GM10248 (cell line): ENCODE measurements at places on chromosomes 4 and X.

GRCh38 chr4:25030277-25031076 lies at the start of gene LGI2:
LGI2 (minus strand) TSS chr4:25030946; CDS start chr4:25030693, 253 bp downstream.
- peak; percentile 24 for DNase-seq

- no peak for DNase-seq
Observed at GRCh38 chr4:9704551-9705332, 76.7 kb upstream of the DRD5 start.

DNA sequence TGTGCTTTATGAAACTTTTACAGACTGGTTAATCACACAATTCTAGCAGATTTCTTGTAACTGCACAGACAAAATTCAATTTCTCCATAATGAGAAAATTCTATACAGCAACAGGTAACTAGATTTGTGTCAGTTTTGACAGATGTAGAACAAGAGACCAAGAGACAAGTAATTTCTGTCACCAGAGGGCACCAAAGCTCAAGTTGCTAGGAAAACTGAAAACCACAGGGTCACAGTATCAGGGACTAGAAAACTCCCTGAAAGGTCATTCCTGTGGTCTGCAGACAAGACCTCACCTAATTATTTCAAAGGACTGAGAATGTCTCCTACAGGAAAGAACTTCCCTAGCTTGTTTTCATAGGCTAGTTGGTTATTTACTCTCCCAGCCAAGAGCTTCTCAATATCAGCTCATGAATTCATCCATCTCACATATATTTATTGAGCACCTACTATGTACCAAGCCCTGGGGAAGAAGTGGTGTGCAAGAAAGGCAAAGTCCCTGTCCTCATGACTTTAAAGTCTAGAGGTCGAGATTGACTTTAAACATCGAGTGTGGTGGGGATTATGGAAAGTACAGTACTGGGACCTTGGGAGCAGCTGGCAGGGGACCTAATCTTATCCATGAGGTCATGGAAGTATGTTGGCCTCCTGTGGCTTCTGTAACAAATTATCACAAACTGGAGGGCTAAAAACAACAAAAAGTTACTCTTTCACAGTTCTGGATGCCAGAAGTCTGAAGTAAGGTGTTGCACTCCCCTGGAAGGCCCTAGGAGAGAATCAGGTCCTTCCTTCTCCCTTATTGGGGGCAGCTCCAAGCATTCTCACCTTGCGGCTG lies 47.8 kb upstream of the SETD7 start:
- DNase-seq, result peak; percentile 45

DNA sequence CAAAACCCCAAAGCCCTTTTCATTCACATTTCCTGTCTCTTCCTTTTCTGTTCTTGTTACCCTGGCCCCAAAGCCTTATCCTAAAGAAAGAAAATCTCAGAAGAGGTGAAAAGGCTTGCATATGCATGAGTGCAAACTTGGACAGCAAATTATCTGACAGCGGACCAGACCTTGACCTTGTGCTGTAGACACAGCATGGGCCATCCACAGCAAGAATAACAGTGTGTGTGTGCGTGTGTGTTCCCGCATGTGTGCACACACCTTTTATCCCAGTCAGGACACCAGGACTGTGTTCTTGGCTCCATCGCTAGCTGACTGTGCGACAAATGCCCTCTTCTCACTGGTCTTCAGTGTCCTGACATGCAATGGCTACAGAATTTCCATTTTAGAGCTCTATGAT lies 35.3 kb downstream of the ZBTB49 start:
- no peak for DNase-seq

GRCh38 chrX:22357621-22358020 lies 84.9 kb downstream of the CBLL2 start:
- DNase-seq, result no peak

DNA sequence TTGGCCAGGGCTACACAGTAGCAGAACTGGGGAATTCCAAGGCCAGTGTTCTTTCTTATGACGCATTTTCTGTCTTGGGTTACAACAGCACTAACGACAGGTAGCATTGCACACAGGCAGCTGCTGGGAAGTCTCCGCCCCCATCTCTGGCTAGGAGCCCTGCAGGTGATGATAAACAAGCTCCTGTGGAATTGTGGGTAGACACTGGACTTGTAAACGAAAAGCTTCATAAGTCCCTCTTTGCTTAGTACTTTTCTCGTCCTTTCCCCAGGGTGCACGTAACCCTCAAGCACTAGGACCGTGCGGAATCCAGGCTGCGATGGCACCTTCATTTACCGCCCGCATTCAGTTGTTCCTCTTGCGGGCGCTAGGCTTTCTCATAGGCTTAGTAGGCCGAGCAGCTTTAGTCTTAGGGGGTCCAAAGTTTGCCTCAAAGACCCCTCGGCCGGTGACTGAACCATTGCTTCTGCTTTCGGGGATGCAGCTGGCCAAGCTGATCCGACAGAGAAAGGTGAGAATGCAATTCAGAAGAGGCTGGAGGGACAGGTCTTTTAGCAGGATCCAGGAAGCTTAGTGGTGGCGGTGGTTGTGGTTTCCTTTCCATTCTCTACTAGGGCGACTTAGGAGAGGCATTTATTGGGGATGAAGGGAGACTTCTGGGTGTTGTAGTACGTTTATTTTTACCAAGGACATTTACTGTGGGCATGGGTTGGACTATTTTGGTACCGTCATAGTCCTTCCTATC lies at the start of gene FAAH2:
FAAH2 (plus strand) TSS at position 200 of the 745 bp plus-strand sequence; CDS start at position 320, 120 bp downstream.
- DNase-seq, result peak; percentile 24

DNA sequence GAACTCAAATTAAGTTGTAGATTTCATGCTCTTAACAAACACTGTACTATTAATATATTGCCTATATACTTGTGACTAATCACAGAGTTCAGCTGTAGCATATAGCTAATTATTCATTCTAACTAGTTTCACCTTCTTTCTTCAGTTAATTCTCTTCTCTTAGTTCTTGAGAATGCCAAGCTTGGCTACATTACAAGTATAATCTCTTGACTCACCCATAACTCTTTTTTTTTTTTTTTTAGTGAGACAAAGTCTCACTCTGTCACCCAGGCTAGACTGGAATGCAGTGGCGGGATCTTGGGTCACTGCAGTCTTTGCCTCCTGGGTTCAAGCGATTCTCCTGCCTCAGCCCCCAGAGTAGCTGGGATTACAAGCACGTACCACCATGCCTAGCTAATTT lies 5.4 kb downstream of the KLHL5 start:
- DNase-seq, result no peak

DNA sequence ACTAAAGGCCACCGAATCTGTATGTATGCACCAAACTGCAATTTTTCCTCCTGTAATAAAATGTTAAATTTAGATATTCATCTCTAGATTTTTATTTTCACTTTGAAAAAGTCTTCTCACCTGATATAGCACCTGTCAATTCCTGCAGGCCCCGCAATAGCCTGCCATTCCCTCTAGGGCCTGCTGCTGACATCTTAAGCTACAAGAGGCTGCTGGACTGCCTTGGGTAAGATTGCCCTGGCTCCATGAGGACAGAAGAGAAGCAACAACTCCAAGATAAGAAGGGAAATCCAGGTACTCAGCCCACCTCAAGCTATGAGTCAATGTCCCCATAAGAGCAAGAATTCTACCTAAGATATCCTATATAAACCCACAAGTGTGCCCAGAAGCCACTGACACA lies 230.2 kb upstream of the AGTR2 start:
- DNase-seq, result no peak

- DNase-seq, result no peak
Observed at GRCh38 chr4:113057891-113058290, 8.4 kb downstream of the ANK2 start.

GRCh38 chr4:87864321-87864720 lies 31.6 kb downstream of the MEPE start:
- DNase-seq, result no peak

DNA sequence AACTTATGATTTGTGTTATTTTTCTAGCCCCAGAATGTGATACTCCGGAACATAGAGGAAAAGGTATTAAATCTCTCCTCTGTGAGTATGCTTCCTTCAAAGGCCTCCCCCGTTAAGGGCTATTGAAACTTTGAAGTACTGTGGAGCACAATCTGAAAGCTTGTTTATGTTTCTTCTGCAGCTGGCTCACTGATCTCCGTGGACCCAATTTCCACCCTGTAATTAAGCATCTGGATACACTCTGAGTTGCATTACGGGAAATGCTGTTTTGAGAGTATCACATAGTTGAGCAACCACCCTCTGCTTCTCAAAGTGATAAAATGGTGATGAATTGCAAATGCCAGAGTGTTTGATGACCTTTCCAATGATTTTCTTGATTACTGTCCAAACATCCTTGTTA lies 296.8 kb upstream of the PABPC5 start:
- DNase-seq, result no peak

DNA sequence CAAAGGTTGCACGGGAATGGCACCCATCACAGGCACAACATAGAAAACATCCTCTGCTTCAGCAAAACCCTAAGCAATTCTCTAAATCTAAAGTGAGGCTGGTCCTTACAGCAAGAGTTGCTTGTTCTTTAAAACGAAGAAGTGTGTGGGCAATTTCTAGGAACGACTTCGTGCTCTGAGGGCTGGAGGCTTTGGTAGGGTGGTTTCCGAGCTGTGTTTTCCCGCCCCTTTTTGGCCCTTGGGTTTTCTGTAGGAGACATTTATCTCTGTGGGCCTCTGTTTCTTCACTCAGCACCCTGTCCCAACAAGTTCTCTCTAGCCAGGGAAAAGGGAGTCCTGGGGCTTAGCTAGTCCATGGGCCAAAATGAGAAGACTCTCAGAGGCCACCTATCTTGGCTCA lies 84.2 kb downstream of the SLC2A9 start:
- DNase-seq, result no peak

- no peak for DNase-seq
Observed at GRCh38 chr4:70855464-70855863, 15.8 kb upstream of the GRSF1 start.

GRCh38 chrX:1392376-1393068 lies 609 bp upstream of the SLC25A6 start:
- peak; percentile 73 for DNase-seq

GRCh38 chrX:135931644-135932487 lies 38.4 kb downstream of the SAGE1 start:
- DNase-seq, result peak; percentile 9

DNA sequence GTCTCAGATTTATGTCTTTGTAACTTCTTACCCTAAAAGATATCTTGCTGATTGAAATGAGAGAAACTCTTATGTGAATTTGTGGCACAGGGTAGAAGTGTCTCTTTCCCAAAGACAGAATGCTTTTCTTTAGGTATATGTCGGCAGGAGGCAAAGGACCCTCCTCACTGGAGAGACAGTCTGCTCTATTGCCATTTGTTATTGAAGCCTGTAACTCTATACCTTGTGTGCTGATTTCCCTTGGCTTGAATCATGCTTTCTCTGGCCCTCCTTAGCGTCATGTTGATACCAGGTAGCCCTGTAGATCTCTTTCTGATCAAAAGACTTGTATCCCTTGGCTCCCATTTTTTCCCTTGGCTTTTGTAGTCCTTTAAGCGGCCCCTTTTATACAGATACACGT lies 284.3 kb downstream of the CXXC4 start:
- no peak for DNase-seq

DNA sequence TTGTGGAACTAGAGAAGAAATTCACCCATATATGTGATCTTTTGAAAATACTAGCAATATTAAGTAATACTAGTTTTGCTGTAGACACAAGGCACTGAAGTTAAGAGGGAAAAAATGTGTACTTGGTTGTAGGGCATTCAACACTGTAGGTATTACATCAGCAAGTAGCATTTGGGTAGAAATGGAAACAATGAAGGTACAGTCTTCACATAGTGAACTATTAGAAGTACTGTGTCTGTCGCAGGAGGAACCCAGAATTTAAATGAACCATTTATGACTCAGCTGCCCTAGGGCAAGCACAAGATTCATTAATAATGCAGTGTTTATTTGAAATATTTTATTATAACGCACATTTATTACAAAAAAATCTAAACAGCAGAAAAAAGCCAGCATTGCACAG lies 572.7 kb upstream of the TENM3 start:
- no peak for DNase-seq

DNA sequence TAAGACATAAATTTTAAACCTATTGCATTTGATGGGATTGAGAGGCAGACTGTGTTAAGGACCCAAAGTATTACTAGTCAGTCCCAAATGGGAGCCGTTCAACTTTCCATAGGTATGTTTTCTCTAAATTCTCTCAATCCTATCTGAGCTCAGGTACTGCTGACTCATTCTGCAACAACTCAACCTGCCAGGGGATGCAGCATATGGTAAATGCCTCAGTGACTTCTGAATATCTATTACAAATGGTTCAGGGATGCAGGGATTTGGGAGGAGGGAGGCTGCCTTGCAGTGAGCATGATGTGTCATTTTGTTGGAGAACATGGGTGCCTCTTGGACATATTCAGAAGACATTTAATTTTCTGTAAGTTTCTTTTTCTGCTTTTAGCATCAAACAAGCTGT lies 97.3 kb downstream of the HDAC8 start:
- DNase-seq, result no peak

GRCh38 chr4:6032249-6033244 lies 14.3 kb upstream of the C4orf50 start:
- no peak for DNase-seq

DNA sequence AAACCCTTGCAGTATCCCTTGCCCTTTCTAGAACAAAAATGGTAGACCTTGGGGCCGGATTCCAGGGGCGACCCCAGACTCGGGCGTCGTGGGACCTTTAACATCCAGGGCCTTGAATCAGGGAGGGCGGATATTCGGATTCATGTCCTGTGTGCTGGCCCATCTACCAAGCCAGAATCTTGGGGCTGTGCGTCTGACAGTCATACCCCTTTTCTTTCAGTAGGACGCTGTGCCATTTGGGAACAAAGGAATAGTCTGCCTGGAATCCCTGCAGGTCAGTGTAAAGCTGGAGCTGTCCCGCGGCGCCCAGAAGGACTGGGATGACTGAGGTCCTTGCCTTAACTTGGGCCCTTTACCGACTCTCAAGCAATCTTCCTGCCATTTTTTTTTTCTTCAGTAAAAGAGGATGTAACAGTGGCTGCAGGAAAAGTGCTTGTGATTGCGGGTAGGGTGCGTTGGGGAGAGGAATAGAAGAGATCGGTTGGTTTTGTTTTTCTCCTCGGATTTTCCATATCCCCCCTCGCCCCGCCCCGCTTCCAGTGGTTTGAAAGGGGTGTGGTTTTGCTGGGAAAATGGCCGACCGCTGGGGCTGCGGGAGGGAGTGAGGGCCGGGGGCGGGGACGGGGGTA lies 518 bp downstream of the ARMCX1 start:
- no peak for DNase-seq

DNA sequence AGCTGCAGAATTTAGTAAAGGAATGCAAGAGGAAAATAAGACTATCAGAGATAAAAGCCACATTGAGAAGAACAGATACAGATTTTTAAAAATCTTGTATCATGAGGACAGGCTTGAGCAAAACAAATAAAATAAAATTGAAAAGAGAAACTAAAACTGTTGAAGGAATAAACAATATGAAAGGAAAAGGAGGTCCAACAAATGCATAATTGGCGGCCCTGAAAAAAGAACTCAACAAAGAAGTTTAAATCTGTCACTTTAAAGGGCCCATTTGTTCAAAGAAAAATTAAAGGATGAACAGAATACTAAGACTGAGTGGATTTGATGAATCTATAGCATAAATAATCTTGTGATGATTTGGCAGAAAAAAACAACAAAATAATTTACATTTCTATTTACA lies 36.5 kb downstream of the TMPRSS11B start:
- no peak for DNase-seq

DNA sequence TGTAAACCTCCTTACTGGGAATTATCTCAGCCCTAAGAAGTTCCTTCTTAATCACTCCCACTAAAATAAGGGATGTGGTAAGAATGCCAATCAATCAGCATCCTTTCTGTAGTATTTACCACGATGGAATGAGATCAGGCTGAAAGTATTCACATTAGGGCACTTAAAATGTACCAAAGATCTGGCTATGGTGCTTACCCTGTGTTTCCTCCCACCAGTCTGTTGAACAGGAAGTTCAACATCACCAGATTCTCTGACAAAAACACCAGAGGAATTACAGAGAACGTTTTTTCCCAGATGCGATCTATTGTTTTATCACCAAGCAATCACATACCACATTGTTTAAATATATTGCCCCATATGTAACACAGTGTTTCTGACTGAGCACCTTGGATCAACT lies 2.1 kb upstream of the CLCN3 start:
- DNase-seq, result no peak
